ENCODE measurements at places on chromosomes 6 and 20.

DNA sequence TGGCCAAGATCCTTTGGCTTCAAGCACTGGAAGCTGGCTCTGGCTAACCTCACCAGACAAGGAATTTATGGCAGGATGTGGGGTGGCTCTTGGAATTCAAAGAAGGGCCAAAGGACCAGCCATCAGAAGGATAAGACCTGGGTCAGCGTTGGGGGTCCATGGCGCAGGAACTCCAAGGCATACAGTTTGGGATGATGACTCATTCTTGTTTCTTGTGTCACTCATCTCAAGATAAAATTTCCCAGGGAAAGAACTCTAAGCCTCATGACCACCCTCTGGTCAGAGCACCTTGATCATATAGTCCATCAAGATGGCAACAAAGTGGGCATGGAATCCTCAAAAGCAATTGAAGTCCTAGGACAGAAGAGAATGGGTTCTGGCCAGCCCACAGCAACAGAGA is 4.8 kb downstream of the ZBTB9 start:
- no peak for DNase-seq

DNA sequence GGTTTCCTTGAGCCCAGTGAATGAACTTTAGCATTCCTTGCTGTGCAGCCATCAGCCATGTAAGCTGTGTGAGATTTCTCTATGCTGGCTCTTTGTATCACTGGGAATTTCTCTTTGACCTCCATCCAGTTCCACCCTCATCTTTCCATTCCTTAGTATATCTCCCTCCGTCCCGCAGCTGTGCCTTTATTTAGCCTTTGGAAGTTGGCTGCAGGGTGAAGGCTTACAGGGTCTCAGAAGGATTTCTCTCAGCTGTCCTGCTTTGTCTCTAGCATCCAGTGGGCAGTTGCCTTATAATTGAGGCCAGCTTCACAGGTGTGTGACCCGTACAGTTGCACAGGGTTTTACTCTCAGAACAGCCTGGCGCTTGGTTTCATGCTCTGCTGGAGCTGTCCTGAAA is 144.3 kb downstream of the PXDC1 start:
- no peak for DNase-seq

- DNase-seq, result no peak
These were observed 650 bp upstream of the TTK start for GRCh38 chr6:80003826-80004172.

DNA sequence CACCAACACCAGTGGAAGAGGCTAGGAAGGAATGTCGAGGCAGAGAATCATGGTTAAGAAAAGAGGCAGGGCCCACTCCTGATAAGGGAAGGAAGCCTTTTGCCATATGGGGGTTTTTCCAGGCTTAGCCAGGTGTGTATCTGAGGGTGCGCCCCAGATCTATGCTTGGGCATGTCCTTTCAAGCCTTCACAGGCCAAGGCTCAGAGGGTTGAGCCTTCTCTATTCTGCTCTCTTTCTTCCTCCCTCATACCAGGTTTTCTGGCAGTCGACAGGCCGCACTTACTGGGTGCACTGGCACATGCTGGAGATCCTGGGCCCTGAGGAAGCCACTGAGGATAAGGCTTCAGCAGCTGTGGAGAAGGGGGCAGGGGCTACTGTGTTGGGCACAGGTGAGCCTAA is 4.7 kb downstream of the CUL9 start:
- DNase-seq, result no peak

- no peak for DNase-seq
These were observed 25.8 kb upstream of the CARMIL1 start for GRCh38 chr6:25253351-25253750.

DNA sequence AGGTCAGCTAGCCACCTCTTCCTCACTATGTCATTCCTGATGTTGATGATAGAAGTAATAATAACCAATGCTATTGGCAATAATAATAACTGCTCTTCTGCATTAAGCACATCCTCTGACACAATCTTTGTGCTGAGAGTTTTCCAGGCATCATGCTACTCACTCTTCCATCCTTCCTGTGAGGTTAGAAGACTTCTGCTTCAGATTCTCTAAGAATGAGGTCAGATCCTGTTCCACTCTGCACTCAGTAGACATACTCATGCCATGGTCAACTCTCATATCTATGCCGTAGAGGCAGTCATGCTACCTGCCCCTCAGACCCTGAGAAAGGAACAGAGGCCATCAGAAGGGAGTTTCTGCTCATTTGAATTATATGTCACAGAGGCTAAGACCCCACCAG is 98.1 kb upstream of the TOP1 start:
- DNase-seq, result no peak

- no peak for DNase-seq
These were observed 65.4 kb downstream of the FILIP1 start for GRCh38 chr6:75428204-75428603.

DNA sequence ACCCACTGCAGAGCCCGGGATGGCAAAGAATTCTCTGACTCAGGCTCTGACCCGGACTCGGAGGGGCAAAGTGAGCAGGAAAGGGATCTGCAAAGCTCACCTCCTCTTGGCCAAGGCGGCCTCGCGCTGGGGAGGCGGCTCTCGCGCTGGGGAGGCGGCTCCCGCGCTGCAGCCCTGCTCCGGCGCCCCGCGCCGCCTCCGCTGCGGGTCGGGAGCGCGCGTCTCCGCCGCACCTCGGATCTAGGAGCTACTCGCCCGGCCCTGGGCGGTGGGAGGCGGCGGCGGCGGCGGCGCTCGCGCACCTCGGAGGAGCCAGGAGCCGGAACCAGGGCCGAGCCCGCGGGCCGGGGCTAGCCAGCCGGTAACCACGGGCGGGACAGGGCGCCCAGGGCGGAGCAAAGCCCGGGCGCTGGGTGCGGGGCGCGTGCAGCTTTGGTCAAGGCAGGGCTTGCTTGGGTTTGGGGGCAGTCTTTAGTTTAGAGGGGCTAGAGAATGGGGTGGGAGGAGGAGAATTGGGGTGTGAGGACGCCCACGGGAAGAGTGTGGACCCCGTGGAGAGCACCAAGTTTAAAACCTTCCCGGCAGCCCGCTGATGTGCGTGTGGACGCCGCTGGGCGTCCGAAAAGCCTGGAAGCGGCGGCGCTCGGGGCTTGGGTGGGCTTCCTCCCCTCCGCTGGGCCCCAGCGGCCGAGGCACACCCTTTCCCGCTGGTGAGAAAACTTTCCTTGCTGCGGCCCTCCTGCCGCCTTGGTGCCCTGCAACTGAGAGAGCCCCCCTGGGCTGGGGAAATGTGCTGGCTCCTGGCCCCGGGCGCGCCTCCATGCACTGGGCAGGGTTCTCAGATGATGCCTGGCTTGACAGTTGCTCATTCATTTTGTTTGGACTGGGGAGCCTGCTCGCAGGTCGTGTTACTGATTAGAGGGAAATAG is at the start of gene MRAP2:
MRAP2 (plus strand) TSS at position 250 of the 929 bp plus-strand sequence. CDS start 21,547 bp downstream, outside the sequence.
- DNase-seq, result peak; percentile 67

DNA sequence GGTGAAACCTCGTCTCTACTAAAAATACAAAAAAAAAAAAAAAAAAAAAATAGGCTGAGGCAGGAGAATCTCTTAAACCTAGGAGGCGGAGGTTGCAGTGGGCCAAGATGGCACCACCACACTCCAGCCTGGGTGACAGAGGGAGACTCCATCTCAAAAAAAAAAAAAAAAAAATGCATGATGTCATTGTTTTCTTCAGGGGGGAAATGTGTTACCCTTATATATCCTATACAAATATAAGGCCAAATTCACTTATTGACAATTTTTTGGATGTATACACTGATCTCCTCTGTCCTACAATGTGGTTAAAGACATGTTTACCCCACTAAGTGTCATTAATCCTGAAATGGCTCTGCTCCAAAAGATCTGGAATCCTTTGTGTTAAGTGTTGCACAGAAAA is 73.1 kb downstream of the TPBG start:
- DNase-seq, result no peak

DNA sequence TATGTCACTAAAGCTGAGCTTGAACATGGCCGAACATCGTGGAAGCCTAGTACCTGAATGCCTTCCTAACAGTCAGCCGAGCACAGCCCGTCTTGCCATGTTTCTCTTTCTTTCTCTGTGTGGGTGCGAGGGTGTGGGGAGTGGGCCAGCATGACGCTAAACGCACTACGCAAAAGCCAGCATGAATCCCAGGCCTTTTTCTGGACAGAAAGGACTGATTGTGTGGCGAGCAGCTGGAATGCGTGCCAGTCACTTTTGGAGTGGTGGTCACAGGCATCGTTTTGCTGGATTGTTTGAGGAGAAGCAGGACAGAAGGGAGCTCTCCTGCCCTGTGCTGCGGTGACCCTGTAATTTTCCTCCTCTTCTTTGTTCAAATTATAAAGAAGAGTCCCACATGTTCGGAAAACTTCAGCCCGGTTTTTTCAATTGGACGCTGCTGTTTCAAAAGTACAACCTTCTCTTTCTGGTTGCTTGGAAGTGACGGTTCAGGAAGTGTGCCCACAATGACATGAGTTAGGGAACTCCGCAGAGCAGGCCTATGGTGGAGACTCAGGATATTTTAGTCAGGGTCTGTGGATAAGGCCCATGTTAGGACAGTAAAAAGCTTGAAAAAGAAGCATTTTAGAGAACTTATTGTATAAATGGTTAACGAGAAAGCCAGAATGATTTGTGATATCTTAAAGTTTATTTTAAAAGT is 54.3 kb downstream of the PDE7B start:
- no peak for DNase-seq

DNA sequence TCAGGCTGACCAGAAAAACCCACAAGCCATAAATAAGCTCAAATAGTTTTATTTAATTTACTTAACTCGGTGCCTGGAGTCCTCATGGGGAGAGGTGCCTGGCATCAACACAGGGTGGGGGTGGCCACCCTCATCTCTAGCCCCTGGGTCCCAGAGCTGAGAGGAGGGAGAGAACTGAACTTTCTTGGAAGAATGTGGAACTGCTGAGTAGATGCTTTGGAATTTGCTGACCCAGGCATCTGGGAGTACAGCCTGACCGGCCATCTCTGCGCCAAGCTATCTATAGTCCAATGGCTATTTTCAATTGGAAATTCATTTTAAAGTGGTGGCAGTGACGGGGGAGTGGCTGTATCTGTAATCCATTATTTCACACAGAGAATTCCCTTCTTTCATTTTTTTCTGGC is 104.8 kb downstream of the CDH26 start:
- peak; percentile 90 for DNase-seq

DNA sequence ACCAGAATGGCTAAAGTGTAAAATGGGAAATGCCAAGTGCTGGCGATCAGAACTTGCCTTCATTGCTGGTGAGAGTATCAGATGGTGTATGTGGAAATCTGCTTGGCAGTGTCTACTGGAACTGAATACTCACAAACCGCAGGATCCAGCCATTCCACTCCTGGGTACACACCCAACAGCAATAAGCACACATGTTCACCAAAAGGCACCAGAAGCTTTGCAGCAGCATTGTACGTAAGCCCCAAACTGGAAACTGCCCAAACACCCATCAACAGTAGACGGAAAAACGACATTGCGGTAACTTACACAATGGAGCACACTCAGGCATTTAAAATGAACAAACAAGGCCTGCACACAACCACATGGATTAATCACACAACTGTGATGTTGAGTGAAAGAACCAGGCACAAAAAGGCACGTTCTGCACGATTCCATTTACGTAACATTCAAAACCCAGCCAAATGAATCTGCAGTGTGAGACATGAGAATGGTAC is 37.3 kb upstream of the BPIFA2 start:
- peak; percentile 78 for DNase-seq

DNA sequence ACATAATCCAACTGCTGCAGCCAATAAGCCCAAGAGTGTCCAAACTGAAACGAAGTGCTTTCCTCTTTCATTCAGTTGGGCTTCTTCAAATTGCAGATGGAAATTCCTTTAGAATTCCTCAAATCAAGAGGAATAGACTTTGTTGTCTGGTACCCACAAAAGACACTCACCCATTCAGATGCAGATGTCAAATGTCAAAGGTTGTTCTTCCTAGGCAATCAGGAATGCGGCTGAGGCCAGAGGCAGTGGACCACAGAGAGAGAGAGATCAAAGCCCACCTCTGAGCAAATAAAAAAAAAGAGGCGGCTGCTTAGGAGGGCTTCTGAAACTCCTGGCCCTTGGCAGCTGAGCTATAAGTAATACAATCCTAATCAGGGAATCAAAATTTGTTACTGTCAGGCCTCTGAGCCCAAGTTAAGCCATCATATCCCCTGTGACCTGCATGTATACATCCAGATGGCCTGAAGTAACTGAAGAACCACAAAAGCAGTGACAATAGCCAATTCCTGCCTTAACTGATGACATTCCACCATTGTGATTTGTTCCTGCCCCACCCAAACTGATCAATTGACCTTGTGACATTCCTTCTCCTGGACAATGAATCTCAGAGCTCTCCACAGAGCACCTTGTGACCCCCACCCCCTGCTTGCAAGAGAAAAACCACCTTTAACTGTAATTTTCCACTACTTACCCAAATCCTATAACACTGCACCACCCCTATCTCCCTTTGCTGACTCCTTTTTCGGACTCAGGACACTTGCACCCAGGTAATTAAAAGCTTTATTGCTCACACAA is 303.0 kb upstream of the GJE1 start:
- DNase-seq, result no peak

DNA sequence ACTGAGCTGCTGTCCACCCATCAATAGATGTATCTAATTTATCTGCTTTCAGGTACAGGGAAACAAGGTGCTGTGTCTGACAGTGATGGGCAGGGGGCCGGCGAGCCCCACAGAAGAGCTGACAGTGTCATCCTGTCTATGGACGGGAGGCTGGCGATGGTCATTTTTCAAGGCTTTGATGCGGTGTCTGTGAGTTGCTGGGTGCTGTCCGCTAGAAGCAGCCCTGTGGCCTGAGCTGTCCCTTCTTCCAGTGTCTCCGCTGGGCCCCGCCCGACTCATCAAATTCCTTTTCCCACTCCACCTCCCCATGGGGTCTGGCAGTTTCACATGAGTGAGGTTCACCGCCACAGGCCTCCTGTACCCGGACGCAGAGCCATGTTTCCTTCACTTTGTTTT is 161.4 kb upstream of the PMEPA1 start:
- no peak for DNase-seq

DNA sequence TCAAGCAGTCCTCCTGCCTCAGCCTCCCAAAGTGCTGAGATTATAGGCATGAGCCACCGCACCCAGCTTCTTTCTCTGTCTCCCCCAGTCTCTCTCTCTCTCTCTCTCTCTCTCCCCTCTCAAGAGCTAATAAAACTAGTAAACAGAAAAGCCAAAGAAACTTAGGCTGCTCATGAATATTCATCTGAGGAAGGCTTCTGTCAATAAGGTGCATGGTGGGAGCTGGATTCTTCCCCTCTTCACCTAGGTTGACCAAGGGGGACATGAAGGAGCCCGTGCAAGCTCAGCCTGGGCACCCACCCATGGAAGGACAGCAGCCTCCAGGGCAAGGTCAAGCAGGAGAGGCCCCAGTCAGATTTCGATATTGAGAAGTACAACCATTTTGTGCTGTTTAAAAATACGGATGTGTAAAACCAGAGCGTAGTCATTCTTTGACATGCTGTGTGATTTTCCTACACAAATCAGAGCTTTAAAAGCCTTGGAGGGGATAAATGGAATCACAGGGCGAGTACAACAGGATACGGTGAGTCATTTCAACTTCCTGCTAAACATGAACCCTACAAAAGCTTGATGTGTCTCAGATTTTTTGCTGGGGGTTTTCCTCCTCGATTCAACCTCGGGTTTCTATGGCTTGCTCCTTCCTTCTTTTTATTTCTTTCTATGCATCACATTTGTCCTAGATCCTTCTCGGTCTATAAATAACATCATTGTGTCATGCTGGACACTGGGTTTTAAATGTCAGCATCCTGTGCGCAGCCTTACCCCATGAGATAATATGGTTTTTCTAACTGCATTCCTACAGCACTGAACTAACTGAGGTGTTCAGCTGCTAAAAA is 368.9 kb upstream of the JARID2 start:
- peak; percentile 72 for DNase-seq

All from AG20443 (cell line).